ENCODE measurements at places on chromosomes 4 and X. TPM values are rescaled to one million over a fixed set of nuclear protein-coding genes. Genes with fewer than 3 reads are reported as not detected.

DNA sequence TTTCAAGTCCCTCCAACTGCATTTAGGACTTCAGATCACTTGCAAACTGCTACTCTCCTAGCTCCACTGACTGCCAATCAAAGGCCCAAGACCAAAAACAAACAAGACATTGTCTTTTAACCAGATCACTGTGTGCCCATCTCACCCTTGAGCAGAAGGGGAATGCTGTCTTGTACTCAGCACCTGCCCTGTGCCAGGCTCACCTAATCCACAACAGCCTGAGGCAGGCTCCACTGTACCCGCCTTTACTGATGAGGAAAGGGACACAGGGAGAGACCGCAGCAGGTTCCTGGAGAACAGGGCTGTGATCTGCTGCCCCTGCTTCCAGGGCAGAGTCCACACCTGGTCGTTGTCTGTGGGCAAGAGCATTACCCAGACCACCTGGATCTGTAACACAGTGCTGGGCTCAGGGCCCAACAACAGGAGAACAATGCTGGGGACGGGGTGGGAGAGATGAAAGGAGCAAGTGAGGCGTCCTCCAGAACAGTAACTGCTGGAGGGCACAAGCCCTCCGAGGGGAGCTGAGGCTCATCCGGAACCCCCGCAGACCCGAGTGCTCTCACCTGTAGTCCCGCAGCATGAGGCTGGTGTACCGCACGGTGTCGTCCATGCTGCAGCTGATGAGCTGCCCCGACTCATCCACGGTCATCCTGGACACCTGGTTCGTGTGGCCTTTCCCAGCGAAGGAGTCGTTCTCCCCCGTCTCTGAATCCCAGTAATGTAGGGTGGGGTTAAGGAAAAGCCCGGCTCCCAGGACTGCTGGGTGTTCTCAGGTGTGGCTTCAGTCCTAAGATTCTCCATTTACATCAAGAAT, 33.9 kb downstream of the WDR1 start:
- ATAC-seq, result no peak

GRCh38 chrX:1182211-1182610, 30.2 kb downstream of the CRLF2 start:
- ATAC-seq, result no peak

DNA sequence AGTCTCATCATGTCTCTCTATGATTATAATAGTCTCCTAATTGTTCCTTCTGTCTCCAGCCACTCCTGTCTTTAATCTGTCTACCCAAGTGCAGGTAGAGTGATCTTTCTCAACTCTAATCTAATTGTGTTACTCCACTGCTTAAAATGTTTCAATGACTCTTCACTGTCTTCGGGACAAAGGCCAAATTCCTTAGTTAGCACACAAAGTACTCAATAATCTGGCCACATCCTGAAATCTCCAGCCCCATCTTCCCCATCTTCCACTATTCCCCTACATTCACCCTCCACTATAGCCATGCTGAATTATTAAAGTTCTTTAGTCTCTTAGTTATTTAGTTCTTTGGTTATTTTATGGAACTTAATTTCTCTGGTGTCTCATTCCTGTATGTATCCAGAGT, 353.3 kb downstream of the OPHN1 start:
- ATAC-seq, result no peak

GRCh38 chr4:130056286-130056685, 960.3 kb downstream of the C4orf33 start:
- no peak for ATAC-seq

NDUFC1 gene
- total RNA-seq, result 31.0 TPM

- ATAC-seq, result no peak
These were observed 779.0 kb upstream of the SLIT2 start for GRCh38 chr4:19472666-19473065.

DNA sequence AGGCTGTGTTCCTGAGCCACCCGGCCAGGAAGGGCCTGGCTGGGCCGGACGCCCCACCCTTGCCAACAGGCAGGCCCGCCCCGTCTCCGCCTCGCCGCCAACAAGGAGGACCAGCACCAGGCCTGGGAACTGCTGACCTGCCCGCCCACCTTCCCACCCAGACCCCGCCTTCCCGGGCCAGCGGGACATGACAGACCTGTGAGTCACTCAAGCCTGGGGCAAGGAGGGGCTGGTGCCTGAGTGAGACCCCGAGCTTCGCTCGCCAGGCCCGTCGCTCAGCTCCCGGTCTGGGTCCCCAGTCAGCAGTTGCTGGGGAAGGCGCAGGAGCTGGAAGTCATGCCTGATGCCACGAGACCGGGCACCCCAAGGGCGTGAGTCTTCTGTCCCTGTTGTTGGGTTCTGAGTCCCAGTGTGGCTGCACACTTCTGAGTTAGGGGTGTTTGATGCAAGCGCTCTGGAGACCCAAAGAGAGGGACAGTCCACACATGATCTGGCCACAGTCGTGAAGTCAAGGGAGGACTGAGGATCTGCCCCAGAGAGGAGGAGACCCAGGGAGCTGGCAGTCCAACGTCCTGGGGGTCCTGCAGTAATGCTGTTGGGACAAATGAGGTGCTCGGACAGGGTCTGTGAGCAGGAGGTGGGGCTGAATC, at the start of gene DNASE1L1:
Gene DNASE1L1, minus strand, starts transcription at position 33 of the 650 bp plus-strand sequence. CDS start 3,686 bp downstream, outside the sequence.
- peak; percentile 66 for ATAC-seq

GRCh38 chr4:106305435-106306055, 10.5 kb downstream of the TBCK start:
- no peak for ATAC-seq

NALF2 gene
- 0.27 TPM for total RNA-seq

TLR2 gene
- total RNA-seq, result 9.5 TPM

GRCh38 chr4:38751341-38752010, 31.3 kb downstream of the TLR10 start:
- ATAC-seq, result no peak

MAGEB2 gene
- total RNA-seq, result not detected

- ATAC-seq, result no peak
These were observed 27.2 kb downstream of the HSPA4L start for GRCh38 chr4:127809173-127809800.

DNA sequence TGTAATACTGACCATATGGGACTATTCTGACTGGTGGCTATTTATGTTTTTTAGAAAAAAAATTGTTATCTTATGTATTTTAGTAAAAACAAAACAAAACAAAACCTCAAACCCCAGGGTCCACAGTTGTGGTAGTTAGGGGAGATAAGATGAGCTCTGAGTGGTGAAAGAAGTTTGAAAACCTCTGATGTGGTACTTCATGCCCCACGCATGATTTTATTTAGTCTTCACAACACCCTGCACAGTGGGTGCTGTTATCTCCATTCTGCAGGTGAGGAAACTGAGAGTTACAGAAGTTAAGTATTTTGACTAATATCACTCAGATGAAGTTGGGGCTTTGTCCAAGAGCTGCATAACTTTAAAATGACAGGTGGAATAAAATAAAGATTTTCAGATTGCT, 230.6 kb upstream of the TRPC5 start:
- no peak for ATAC-seq

CXorf49 gene
- total RNA-seq, result not detected

ARMCX4 gene
- total RNA-seq, result 9.0 TPM

DNA sequence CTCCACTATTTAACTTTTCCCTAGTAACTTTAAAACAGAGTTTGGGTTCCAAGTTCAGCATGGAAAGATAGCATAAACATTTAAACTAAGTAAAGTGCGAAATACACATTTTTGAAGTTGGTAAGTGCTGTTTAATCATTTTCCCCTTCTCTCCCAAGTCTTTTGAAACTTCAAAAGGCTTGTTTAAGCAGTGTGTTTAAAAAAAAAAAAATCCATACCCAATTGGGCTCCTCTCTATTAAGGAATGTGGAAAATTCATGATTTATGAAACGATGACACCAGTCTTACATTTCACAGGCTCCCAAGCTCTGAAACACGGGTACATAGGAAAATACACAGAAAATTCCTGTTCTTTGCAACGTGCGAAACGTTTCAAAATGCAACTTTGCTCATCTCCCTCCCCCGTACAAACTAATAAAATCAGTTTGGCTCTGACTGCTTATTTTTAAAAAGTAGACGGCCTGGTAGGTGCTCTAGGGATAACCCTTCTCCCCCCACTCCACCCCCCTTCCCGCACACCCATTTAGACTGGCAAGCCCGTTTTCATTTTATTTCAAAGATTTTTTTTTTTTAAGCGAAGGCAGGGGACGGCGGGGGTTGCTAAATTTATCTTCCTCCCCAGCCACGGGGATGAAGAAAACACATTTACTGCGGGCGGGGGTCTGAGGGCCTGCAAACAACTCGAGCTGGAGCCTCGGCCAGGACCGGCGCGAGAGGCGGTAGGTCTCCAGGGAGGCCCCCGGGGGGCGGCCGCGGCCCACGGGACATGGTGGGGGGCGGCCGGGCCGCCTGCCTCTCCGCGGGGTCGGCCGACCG, 786 bp upstream of the ZFX start:
- ATAC-seq, result peak; percentile 0

- no peak for ATAC-seq
These were observed 12.8 kb downstream of the AIMP1 start for GRCh38 chr4:106329041-106329618.

ARHGAP24 gene
- total RNA-seq, result 24.4 TPM

- ATAC-seq, result peak; percentile 76
These were observed 44.8 kb downstream of the GAB1 start for GRCh38 chr4:143381189-143382118.

C4orf33 gene
- 12.5 TPM for total RNA-seq

GRCh38 chr4:126766241-126766640, 866.5 kb upstream of the INTU start:
- no peak for ATAC-seq

- no peak for ATAC-seq
These were observed 134.4 kb upstream of the CPEB2 start for GRCh38 chr4:14867847-14868246.

DNA sequence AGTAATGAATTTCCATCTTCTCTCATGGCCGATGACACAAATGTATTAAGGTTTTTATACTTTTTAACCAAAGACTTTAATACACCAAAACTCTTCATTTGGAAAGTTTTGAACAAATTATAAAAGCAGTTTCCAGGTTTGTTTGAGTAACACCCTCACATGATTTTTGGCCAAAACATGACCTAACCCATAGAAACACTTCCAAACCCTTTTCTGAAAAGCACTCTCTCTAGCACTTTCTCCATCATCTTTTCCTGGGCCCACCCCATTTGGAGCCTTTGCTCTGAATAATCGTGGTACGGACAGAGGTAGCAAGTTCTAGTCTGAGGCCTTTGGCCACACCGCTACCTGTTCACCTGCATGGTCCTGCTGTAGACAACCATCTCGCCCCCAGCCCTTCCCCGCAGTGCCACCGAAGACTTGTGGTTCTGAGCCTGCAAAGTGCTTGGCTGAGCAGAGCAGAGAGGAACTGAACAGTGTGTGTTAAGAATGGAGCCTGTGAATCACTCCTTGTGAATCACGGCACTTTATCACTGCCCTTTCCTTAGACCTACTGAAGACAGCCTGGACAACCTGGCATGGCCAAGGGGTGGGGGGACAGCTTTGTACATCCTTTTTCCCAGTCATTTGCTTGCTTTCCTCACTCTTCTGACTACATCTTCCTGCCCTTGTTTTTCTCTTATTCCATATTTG, 181.8 kb downstream of the PTTG2 start:
- ATAC-seq, result peak; percentile 84

DNA sequence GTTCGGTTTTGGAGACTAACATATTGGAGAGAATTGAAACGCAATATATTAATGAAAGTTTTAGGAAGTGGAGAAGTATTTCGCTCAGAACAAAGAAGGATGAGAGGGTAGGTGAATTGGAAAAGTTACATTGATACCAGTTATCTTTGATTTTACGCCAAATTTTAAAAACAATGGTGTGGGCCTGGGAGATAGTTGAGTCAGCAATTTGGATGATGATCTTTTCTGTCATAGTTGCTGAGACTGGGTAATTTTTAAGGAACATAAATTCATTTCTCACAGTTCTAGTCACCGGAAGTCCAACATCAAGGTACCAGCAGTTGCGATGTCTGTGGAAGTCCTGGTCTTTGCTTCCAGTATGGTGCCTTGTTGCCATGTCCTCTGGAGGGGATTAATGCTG, 644.8 kb upstream of the LCORL start:
- no peak for ATAC-seq

- no peak for ATAC-seq
These were observed 10.9 kb upstream of the TMPRSS11D start for GRCh38 chr4:67894659-67895058.

DNA sequence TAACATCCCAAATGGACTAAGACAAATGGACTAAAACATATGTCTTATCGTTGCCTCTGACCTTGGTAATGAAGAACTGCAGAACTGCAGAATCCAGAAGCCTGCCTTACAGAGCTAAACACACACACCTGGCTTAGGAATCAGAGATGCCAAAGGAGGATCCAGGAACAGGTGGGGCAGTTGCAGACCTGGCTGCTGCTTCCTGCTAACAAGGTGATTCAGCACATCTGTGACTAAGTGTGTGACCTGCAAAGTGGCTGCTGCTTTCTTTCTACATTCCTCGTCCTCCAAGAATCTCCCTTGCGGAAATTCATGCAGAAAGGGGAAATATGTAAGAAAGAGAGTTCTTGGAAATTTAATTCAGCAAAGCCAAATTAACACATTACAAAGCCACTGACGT, 96.8 kb upstream of the NLGN4X start:
- ATAC-seq, result no peak

GRCh38 chrX:12237131-12237530, 98.9 kb downstream of the FRMPD4 start:
- ATAC-seq, result no peak

- ATAC-seq, result no peak
These were observed 43.7 kb downstream of the TMPRSS11E start for GRCh38 chr4:68490826-68491457.

NSUN7 gene
- total RNA-seq, result 3.2 TPM

DNA sequence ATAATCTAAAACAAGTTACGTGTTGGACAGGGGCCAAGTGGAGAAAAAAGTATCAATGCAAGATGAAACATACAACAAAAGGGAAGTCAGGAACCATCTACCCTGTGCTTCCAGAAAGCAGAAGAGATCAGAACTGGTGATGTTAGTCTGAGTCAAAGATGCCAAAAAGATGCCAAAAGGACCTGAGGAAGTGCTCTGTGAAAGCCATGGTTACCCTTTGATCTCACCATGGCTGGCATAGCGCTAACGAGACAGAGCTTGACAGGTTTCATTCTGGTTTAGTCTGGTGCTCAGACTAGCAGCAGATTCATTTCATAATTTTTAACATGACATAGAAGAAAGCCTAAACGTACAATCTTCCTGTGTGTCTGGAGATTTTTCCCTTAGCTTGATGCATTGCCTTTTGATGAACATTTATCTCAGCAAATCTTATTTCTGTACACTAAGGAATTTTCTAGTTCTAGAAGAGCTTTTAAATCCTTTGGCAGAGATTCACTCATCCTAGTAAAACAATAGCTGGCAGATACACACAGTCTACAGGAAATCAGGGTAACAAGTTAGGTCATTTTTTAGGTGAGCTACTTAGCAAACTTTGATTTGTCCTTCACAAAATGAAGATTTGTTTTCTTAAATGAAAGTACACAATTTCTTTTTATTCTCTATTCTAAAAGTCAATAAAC, 87.7 kb downstream of the COL25A1 start:
- ATAC-seq, result no peak

DNA sequence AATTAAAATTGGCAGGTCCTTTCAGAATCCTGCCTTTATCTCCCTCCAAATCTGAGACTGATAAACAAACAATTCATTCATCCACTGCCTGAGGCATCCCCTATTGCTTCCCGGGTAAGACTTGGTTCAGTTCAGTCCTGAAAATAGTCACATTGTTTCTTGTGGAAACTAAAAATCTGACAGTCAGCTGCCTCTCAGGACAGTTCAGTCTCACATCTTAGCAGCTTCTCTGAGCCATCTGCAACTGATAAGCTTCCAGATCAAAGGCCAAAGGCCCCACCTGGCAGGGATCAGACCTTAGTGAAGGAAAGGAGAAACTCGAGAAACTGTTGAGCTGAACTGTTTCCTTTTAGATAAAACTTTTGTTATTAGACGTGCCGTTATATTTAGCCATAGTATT, 264.5 kb downstream of the IL15 start:
- ATAC-seq, result no peak

GRCh38 chrX:137926090-137926489, 360.2 kb downstream of the ZIC3 start:
- no peak for ATAC-seq

NAT8L gene
- 0.35 TPM for total RNA-seq
